ENCODE measurements at places on chromosomes 2 and 18. TPM values are rescaled to one million over a fixed set of nuclear protein-coding genes. Genes with fewer than 3 reads are reported as not detected.

Gene LTBP1
- 86.2 TPM for polyA plus RNA-seq

Gene FSHR
- polyA plus RNA-seq = 0.16 TPM

Gene SAG
- 0.12 TPM for polyA plus RNA-seq

Gene RNU2-63P
- polyA plus RNA-seq = not detected

Gene UGT1A5
- not detected for polyA plus RNA-seq

DNA sequence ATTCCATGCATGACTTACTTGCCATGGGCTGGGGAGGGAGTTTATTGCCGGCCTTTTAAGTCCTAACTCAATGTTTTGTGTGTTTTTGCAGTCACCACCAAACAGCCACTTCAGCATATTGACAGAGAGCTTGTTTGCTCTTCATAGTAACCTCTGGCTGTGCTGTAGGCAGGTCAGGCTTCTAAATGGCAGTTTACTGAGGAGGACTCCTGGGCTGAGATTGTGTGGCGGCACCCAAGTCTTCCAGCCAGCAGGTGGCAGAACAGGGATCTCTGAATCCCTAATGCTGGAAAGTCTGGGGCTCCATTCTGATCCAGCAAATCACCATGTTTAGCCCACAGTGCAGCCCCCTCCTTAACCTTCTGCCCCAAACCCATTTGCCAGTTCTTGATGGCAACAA is 121.2 kb downstream of the CAPN13 start:
- DNase-seq = no peak

- no peak for DNase-seq
These were observed 132.4 kb upstream of the TRIB2 start for GRCh38 chr2:12584338-12584737.

GRCh38 chr2:26172189-26172870 is 558 bp upstream of the GAREM2 start:
- DNase-seq = no peak

GRCh38 chr18:66428795-66429194 is 175.1 kb downstream of the CDH19 start:
- no peak for DNase-seq

DNA sequence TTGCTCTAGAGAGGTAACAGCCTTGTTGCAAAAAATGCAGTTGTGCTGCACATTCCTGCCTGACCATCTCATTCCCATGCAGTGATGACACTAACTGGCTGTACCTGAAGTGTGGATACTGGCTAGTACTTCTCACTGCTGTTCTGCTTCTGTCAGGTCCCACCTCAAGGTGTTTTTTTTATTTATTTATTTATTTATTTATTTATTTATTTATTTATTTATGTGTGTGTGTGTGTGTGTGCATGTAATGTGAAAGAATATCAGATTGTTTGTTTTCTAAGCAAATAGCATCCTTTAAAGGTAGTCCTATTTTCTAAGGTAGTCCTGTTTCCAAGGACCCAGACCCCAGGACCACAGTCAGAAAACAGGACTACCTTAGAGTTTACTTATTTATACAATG is 87.2 kb upstream of the SYT4 start:
- DNase-seq = no peak

DNA sequence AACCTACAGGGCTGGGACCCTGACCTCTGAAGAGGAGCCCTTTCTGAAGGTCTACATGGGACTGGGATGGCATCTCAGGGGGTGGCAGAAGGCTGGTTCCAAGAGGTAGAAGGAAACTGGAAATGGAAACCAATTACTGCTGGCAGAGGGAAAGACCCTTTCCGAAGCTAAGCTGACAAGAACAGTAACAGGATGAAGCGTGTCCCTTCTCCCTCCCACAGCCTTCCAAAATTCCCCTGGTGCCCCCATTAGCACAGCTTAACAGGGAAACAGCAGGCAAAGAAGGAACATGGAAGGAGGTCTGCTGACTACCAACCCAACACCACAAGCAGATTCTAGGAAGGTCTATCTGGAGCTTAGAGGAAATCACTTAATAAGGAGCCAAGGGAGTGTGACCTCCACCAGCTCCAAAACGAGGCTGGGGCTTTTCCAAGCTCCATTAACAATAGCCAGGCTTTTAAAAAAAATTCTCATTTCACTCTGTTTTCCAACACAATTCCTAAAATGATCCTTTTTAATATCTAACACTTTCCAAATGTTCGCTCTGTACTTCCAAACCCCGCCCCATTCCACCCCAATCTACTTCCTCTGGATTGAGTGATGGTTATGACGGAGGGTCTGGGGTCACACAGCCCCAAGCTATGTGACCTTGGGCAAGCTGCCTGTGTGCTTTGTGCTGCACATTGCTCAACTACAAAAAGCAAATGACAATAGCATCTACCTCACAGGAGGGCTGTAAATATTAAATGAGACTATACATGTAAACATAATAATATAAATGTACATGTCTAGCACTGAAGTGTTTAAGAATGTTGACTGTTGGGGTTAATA is 55.2 kb downstream of the STK39 start:
- no peak for DNase-seq

GRCh38 chr2:10778724-10779115 is 33.9 kb downstream of the PDIA6 start:
- no peak for DNase-seq

- DNase-seq = no peak
These were observed 13.3 kb upstream of the FAP start for GRCh38 chr2:162256591-162256991.

DNA sequence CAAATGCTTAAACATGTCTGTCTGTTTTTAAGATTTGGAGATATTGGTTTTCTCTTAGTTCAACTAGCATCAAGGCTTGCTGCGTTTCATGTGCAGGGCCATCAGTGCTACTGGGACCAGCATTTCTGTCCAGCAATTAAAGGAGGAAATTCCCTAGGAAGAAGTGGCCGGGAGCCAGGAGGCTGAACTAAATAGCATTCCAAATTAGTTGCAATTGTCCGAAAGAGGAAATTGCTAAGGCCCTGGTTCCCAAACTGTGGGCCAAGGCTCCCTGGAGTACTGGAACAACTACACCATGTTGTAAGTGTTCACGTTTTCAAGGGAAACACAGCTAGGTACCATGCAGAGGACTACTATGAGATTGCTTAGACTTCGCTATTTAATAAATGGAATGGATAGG is 257.9 kb downstream of the PTPRM start:
- DNase-seq = no peak

GRCh38 chr2:8671802-8672201 is 10.1 kb upstream of the ID2 start:
- DNase-seq = no peak

GRCh38 chr2:99255491-99256318 is at the start of gene LYG2:
LYG2 (minus strand) TSS chr2:99255666; CDS start chr2:99254260, 1,406 bp downstream.
- no peak for DNase-seq

DNA sequence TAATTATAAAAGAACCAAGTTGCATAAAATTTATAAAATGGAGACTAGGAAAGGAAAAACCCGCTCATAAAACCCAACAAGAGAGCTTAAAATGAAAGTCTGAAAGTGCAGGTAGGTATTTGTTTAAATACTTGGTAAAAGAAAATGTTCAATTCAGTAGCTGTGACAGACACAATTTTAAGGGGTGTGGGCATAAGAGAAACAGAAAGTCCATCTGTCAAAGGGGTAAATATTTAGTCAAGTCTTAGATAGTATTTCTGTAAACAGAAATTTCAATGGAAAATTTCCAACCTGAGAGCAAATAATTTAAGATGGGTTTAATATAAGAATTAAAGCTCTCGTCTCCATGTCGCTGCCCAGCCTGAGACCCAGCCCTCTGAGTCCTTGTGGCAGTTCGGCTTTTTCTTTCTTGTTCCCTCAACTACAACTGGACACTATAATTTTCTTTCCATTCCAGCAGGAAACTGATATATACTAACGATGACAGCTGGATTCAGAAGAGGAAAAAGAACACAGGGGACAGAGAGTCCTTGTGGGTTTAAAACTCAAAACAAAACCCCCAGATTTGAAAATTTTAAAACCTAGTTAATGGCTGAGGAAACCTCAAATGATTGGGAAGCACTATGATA is 88.0 kb upstream of the ZFP36L2 start:
- DNase-seq = no peak
